ENCODE measurements at places on chromosomes 1 and 21.

- no peak for DNase-seq
Measured at GRCh38 chr1:58441699-58442098, 104.8 kb downstream of the OMA1 start.

GRCh38 chr1:67190942-67191341, 24.7 kb downstream of the IL23R start:
- no peak for DNase-seq

DNA sequence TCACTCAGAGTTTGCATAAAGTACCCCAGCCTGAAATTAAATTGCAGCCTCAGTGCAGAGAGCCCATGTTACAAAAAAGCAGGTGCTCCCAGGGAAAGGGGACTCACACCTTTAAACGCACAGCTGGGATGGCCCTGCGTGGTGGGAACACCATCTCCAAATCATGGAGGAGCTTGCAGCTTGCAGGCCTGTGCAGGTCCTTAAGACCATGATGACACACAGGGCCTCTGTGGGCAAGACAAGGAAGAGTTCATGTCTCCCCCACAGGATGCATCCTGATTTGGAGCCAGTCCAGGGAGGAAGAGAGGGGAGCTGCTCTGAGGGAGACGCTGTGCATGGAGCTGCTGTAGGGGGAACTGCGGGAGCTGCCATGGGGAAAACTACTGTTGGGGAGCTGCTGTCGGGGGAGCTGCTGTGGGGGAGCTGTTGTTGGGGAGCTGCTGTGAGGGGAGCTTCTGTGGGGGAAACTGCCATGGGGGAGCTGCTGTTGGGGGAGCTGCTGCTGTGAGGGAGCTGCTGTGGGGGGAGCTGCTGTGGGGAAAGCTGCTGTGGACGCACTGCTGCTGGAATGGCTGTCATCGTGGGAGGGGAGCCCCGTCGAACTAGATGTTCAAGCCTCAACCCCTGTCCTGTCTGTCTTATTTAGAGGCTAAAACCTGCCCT, 113.9 kb downstream of the MATN1 start:
- DNase-seq: no peak

DNA sequence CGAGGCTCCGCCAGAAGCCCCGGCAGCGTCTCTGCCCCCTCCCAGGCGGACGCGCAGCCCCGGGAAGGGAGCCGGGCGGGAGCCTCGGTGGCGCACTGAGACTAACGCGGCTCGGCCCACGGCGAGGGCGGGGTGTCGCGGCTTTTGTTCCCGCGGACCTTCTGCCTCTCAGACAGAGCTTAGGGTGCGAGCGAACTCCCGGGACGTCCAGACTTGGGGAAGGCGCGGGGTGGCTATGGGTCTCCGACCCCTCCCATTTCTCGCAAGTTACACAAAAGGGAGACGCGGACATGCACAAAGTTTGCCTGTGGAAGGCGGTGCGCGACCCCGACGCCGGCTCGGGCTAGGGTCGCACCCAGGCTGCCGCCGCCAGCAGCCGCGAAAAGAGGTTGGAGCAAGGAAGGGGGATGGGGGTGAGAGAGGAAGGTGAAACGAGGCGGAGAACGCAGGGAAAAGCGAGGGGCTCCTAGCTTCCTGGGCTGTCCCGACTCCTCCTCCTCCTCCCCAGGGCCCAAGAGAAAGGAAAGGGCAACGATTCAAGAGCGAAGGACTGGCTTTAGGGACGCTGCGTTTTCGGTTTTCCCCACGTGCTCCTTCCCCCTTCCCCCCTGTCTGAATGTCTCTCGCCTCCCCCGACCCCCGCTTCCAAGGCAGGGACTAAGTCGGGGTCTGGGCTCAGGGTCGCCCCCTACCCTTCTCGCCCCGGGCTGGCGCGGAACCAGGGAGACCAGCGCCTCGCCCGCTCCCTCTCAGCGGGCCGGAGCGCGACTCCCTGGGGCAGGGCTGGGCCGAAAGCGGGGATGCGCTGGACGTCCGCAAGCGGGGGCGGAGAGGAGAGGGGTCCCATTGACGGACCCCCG, 729 bp downstream of the APP start:
- no peak for DNase-seq

DNA sequence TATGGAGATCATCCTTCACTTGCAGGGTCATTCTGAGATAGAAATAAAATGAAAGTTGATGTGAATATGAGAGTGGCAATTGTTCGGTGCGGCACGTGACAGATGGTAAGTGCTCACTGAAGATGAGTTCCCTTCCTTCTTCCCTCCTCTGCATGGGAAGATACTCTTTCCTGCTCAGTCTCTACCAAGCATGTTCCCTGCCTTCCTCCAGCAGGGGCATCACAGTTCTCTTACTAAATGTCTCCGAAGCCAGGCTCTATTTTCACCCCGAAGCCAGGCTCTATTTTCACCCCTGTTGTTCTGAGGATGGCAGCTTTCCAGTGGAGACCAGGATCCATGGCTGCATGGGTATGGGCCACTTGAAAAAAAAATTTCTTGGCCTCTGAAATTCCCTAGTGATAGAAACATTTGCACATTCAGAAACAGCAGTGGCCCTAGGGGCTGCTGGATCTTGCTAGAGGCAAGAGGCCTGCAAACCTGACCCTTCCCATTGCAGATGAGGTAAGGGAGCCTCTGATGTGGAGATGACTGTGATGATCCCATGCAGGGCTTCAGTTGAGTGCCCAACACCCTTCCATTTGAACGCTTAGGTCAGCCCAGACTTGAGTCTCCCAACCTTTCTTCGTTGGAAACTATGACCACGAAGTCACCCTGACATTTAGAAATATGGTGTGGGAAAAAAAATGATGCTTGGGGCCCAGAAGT, 123.7 kb upstream of the HMGB4 start:
- DNase-seq: no peak

GRCh38 chr1:228161362-228161761, 4.2 kb upstream of the IBA57 start:
- no peak for DNase-seq

- DNase-seq: no peak
Measured at GRCh38 chr1:91791691-91792488, 94.1 kb downstream of the TGFBR3 start.

DNA sequence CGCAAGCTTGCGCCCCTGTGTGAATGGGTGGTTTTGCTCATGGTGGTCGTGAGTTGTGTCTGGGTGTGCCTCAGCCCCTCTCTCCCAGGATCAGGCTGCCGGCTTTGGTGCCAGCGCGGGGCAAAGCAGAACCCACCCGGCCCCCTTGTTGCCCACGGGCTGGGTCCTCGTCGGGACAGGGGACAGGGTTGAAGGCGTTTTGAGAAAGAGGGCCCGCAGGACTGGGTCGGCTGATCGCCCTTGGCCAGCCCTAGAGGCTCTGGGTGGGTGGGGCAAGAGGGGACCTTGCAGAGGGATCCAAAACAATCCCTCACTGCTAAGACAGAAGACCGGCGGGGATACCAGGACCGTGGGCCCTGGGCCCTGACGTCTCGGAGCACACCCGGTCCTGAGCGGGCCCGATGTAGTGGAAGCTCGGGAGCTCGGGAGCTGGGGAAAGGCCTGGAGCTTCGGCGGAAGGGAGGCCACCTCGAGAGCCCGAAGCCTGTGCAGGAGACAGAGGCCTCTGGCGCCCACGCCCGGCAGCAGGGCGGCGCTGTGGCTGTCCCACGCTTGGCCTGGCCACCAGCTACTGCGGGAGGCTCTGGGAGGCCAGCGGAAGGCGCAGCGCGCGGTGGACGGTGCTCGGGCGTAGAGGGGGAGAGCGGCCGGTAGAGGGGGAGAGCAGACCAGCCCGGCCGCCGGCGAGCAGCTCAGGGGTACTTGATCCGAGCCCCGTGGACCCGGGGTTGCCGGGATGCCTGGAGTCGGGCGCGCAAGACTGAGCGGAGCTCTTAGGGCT, 2.8 kb upstream of the ZNF678 start:
- DNase-seq: no peak

- DNase-seq: no peak
Measured at GRCh38 chr1:6134206-6134605, 45.9 kb downstream of the CHD5 start.

DNA sequence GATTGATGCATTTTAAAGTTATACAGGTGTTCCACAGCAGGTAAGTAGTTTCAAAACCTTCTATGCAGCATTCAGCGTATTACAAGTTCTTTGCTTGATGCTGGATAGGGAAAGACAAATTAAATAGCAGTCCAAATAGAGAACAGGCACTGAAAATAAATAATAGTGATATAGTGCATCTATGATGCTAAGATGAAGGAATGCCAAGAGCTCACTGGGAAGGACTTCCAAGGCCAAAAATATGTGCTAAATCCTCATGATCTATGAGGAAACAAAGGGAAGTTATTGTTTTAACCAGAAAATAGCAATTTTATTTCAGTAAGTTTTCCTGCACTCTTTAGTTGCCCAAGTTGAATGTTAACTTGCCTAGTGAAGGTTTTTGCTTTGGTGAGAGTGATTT, 127.8 kb upstream of the GREM2 start:
- DNase-seq: no peak

DNA sequence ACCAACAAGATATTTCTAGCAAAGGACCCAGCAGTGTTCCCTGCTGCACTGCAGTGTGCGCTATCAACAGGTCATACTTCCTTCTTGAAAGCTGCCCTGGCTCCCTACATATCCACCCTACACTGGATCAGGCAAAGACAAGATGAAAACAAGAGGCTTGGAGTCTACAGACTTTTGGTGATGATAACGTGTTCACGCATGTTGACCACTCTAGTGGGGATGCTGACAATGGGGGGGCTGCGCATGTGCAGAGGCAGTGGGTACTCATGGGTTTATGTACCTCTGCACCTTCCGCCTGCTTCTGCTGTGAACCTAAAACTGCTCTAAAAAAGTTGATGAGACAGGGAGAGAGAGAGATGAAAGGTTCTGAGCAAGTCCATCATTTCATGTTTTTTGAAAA, 5.5 kb downstream of the ENO1 start:
- no peak for DNase-seq

- no peak for DNase-seq
Measured at GRCh38 chr1:17908945-17909344, 153.8 kb downstream of the ACTL8 start.

GRCh38 chr1:225919906-225920305, 4.1 kb downstream of the PYCR2 start:
- no peak for DNase-seq

- DNase-seq: no peak
Measured at GRCh38 chr1:192830595-192831246, 21.9 kb downstream of the RGS2 start.

DNA sequence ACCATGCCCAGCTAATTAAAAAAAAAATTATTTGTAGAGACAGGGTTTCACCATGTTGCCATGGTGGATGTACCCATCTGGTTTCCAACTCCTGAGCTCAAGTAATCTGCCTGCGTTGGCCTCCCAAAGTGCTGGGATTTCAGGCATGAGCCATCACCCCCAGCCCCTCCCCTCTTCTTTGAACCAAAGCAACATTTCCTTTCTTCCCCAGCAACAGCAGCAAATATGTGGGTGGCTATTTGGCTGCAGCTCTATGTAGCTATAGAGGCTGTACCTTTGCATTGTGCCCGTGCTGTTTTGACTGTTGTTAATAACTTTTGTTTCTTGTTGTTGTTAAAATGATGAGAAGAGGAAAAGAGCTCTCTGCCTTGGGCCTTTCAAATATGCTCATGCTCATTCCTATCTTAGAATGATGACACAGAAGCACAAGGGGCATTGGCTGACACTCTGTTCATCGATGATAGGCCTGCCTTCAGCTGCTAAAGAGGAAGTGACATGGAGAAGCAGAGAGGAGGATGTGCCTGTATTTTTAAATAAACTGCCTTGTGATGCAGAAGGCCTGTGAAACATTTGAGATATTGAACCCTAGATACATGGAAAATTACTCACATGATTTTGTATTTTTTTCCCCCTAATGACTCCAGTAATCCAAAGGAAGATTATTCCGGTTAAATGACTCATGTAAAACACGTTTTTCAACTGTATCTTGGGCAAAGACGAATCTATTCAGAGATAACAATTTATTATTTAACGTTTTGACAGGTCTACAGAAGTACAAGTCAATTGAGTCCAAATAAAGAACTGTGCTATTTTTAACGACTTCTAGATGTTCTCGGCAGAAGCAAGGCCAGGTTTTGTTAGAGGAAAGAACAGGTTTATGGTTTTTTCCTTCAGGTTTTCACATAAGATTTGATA, 20.5 kb upstream of the XPR1 start:
- peak; percentile 35 for DNase-seq

All from SIG-M5 (cell line).